NCI-H446 (cell line): ENCODE measurements at places on chromosomes 7 and 10.

DNA sequence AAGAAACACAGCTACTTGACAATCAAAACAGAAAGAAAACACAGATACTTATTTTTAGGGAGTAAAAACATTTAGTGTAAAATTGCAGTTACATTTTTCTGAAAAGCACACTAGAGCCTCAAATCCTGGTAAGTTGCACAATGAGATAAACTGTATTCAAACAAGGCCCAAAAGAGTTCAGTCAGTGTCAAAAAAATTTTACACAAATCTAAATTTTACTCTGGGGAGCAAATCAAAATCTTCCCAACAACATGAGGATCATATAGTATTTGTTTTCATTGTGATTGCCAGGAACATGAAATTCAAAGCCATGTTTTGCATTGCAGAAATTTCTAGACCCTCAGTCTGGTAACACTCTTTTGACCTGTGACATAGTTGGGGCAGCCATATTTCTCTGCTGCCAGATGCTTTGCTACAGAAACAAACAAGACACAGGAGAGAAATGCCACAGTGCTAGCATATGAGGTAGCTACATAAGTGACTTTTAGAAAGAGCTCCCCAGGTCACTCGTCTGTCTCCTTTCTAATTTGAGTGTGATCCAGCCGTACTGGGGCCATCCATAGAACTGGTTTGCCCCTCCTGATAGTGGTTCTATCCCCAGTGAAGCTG lies 49.6 kb downstream of the PDE1C start:
- DNase-seq = no peak

- DNase-seq = no peak
Observed at GRCh38 chr7:150831851-150832250, 20.5 kb upstream of the AOC1 start.

DNA sequence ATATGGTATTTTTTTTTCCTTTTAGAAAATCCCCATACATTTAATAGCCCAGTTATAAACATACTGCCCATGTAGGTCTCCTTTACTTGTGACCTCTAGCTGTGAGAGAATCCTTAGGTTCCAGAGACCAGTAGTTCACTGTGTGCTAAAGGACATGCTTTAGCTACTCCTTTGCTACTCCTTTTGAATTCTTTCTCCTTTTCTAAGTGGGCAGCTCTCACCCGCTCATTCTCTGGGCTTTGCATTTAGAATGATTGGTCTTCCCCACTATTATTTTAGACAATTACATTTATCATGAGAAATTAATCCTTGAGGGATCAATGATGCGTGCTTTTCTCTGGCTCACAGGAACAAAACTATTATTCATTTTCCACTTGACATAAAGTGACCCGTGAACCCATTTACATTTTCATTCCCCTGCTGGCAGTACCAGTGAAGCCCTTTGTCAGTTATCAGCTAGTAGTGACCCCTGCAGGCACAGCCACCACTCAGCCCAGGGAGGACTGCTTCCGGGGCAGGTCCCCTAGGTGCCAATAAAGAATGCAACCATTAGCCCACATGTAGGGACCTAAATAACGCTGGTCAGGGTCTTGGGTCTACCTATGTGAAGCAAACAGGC lies 844.3 kb downstream of the CNTNAP2 start:
- peak; percentile 19 for DNase-seq

DNA sequence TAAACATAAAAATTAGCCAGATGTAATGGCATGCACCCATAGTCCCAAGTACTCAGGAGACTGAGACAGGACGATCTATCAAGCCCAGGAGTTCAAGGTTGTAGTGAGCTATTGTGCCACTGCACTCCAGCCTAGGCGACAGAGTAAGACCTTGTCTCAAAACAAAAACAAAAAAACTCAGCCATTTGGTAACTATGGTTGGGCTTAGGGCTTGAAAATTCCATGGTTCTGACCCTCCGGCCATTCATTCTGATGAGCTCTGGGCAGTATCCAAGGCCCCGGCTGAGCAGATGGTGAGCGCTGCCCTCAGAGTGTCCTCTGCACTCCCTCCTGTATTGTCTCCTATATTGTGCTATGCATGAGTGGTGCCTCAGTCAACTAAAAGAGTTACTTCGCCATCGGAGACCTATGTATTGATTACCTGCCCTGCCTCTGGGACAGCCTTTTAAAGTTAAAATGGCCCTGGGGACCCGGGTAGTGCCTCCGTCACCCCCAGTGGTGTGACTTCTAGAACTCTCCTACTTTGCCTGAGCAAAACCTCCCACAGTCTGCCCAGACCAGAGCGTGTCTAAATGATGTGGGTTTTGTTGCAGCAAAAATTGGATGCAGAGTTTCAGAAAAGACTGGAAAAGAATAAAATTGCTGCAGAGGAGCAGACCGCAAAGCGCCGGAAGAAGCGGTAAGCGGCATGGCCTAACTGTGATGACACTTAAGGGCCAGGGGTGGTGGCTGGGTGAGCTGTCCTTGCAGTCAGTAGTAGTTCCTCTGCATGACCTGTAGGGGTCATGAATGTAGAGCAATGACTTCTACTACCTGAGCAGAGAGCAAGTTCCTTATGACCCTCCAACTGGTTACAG lies 8.1 kb downstream of the PRKRIP1 start:
- DNase-seq = peak; percentile 8

- DNase-seq = no peak
Observed at GRCh38 chr7:4071370-4072058, 610.6 kb upstream of the FOXK1 start.

DNA sequence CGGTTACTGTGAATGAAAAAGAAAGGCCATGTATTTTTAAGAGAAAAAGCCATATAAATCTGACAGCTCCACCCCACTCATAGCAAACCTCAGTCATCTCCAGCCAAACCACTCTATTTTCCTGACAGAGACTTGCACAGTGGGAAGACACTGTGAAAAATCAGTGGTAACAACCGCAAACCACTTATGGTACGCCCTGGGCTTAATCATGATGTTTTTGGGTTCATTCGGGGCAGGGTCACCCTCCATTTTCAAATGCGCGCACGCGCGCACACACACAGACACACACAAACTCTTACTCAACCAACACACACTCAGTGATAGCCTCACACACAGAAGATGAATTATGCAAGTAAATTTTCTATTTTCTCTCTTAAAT lies 82.1 kb upstream of the HPS1 start:
- DNase-seq = no peak

DNA sequence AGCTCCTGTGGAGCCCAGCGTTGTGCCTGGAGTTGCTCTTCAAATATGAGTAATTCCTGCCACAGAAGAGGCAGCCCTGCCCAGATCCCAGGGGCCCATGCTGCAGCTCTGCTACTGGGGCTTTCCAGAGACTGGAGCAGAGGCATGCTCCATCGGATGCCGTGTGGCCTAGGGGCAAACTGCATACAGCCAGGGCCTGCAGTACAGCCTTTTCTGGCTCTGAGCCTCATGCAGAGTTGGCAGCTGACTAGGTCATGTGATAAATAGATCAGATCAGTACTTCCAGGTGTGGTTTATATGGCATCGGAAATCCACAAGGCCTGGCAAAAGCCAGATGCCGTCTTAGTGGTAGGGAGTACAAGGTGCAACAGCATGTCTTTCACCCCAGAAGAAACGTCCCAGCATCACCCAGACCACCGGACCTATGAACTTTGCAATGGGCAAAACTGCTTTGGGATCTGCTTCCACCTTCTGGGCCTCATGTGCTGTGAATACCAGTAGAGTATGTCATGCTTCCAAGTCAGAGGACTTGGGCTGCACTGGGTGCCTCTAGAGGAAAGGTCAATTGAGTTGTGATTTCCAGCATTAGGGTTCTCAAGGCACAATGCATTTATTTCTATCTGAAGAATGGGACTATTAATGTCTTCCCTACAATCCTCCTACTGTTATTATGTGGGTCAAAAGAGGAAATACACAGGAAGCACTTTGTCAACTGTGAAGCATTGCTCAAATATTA lies 250.7 kb upstream of the ZNF32 start:
- DNase-seq = no peak

- peak; percentile 18 for DNase-seq
Observed at GRCh38 chr7:106793015-106793975, 71.8 kb upstream of the PIK3CG start.

DNA sequence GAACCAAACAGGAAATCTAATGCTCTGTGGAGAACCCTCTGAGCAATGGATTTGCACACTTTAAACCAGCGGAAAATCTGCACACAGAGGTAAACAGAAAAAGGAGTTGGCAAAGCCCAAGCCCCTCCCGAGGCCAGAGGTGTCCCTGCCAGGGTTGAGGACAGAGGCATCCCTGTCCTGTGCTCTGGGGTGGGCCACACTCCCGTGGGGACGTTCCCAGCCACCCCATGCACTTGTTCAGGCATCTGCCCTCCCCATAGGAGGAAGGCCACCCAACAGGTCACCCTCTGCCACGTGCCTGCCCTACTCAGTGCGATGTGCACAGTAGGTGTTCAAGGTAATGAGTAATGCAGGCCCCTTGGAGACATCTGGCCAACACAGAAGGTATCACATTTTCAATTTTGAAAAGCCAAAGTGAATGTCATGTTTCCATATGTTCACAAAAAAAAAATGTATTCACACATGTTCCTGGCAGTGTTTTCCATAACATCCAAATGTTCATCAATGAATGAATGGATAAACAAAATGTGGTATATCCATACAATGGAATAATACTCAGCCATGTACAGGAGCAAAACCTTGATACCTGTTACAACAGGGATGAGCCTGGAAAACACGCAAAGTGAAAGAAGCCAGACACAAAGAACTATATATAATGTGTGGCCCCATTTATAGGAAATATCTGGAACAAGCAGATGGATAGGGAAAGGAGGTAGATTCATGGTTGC lies 108.1 kb downstream of the EBF3 start:
- no peak for DNase-seq

- DNase-seq = no peak
Observed at GRCh38 chr10:95865814-95866466, 41.8 kb upstream of the CC2D2B start.

DNA sequence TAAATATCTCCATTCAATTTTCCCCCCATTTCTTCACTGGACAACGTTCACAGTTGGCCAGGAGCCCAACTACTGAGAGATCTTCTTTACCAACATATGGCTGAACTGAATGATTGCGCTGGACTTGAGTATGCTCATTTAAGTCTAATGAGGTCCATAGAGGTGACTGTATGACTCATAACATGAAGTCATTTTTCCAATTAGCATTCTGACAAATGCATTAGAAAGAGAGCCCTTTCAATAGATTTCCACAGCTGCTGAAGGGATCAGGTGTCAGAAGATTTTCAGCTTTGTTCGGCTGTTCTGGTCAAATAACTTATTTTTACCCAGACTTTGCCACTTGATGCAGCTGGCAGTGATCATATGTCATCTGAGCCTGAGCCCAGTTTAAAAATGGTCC lies 438.0 kb downstream of the ETV1 start:
- peak; percentile 92 for DNase-seq

DNA sequence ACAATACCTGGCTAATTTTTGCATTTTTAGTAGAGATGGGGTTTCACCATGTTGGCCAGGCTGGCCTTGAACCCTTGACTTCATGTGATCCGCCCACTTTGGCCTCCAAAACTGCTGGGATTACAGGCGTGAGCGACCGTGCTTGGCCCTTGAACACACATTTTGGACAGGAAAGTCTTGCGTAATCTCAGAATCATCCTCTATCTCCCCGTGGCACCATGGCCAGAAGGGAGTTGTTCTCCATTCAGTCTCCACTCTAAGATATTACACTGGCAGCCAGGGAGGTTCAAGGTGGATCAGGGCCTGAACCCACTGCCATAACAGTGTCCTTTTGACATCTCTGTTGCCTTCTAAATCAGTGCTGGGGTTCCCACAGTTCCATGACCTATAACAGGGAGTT lies 29.2 kb upstream of the GALNTL5 start:
- no peak for DNase-seq

DNA sequence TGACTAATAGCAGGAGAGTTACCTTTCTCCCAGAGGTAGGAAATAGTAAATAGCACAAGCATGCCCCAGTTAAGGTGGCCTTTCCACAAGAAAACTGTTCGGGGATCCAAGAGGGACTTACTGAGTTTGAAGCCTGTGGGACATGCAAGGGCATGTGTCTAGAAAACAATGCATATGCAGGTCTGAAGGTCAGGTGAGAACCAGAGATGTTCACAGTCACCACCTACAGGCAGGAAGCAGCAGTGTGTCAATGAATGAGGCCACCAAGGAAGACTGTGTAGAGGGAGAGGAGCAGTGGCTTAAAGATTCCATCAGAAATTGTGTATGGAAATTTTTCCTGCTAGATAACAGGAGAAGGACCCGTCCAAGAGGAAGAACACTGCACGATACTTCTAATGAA lies 66.0 kb downstream of the CALD1 start:
- no peak for DNase-seq

- DNase-seq = no peak
Observed at GRCh38 chr7:39637400-39637799, 14.0 kb downstream of the RALA start.

GRCh38 chr7:67566101-67566500 lies 569.5 kb downstream of the TYW1 start:
- peak; percentile 62 for DNase-seq

- no peak for DNase-seq
Observed at GRCh38 chr7:138608275-138608674, 92.9 kb downstream of the SVOPL start.

DNA sequence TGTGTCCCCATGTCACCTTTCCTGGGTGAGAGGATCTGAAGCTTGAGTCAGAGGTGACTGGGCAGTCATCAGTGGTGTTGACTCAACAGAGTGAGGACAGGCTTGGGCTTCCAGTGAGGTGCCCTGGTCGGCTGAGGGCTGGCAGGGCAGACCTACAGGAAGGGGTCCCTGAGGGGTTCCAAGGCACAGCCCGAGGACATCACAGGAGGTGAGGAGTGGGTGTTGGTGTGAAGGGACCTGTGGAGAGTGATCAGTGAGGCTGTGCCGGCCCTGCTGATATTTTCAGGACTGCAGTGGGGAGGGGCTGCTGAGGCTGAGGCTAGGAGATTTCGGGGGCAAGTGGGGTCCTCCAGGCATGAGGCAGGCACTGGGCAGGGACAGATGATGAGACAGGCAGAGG lies 545.5 kb downstream of the TCERG1L start:
- DNase-seq = no peak

DNA sequence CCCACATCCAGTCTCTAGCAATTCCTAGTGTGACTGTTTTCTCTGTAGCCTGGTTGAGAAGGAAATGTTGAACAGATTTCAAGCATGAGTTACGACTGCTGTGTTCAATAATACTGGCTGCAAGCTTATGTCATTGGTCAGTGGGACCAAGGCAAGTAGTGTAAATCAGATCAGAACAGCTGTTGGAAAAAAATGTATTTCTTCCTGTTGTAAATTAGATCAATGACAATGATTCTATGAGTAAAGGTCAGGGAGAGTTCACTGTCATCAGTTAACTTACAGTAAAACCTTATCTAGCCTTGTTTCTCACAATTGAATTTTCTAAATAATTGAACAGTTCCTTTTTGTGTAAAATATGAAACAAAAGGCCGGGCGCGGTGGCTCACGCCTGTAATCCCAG lies 6.7 kb downstream of the OTUD1 start:
- no peak for DNase-seq

- no peak for DNase-seq
Observed at GRCh38 chr7:27714831-27715444, 25.0 kb upstream of the TAX1BP1 start.

- DNase-seq = peak; percentile 82
Observed at GRCh38 chr7:143884969-143885559, 16.9 kb downstream of the TCAF1 start.
